ENCODE measurements at places on chromosomes 3 and 15.

DNA sequence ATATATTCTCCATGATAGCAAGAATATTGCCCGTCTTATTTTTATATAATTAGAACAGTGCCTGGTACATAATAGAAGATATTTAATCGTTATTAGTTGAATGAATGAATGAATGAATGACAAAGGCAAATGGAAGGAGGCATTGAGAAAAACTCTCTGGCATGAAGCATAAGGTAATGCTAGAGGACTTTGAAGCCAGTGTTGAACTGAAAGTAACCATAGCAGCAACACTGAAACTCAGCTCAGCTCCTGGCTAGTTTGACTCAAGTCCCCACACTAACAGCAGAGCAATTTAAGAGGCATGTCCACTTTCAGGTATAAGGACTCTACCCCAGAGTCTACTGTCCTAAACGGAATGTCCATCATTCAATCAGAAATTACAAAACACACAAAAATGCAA lies 227.0 kb downstream of the CPNE4 start:
- no peak for DNase-seq

DNA sequence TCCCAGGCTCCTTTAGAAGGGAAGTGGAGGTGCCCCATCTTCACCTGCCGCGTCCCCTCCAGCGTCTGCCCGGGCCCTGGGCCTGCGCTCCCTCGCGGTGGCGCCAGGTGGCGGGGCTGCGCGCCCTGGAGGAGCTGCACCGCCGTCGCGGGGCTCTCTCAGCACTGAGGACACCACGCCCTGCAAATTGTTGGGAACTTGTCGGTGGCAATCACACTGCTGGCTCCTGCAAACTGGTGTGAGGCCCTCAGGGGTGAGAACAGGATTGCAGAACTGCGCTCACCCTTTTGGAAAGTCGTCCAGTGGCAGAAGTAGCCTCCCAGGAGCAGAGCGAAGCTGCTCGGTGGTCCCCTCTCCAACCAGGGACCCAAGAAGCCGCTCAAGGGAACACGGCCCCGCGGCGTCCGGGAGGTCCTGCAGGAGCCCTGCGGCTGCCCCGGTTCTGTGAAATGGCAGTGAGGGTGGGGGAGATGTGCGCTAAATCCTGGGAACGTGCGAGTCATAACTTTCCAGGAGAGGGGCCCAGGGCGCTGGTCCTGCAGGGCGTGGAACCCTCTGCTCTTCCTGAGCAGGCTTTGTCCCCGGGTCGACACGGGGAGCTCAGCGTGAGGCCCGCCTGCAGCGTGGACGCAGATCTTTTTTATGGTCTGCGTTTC lies 995 bp upstream of the LRRK1 start:
- DNase-seq = peak; percentile 27

- no peak for DNase-seq
Measured at GRCh38 chr15:35078221-35078915, 6.7 kb downstream of the NANOGP8 start.

- no peak for DNase-seq
Measured at GRCh38 chr3:414063-414462, 217.5 kb downstream of the CHL1 start.

GRCh38 chr15:38320866-38321265 lies 68.2 kb downstream of the SPRED1 start:
- no peak for DNase-seq

DNA sequence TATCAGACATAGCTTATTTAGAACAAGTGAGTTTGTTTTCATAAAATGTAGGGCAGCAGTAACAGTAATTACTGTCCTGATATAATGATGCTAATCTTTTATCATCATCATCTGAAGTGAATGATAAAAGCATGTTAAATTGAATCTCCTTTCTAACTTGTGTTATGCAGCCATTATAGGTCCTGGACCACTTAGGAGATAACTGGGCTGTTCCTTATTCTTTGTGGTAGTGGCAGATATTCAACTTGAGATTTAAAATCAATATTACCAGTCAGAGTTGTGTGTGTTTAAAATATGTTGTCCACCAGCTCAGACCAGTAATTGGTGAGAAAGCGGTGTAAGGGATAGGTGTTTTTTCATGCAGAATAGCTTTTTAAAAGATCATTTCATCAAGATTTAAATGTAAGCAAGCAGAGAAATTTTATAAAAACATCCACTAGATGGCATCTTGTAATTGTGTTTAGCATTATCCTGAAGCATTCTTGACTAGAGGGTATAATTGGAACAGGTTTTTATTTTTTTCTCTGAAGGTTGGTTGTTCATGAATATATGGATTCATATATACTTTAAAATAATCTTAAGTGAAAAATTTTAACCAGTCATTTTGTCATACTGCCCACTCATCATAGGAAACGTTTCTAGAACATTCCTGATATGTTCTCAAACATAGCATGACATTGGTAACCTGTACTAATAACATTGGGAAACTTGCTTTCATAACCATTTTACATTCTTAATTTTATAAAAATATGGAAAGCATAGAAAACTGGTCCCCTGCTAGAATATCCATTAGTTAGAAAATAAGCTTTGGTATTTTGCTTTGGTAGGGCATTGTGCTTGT lies 153.9 kb downstream of the BBX start:
- no peak for DNase-seq

GRCh38 chr3:38019658-38020341 lies 9.6 kb downstream of the PLCD1 start:
- DNase-seq = no peak

DNA sequence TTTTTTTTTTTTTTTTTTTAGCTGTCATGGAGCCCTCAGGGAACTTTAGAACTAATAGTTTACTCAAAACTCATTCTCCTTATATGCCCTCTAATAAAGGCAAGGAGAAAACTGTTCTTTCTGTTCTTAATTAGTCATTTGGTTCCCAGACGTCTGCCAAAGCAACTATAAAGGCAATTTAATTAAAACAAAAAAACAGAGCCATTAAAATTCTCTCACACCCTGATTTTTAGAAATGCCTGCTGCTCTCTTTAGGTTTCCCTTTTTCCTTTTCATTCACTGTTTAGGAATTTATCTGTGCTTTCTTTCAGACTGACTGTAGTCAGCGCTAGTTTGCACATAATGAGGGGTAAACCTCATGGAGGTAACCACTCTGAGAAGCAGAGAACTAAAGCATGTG lies 463.6 kb upstream of the THRB start:
- no peak for DNase-seq

- no peak for DNase-seq
Measured at GRCh38 chr15:78603467-78603866, 17.3 kb downstream of the CHRNA3 start.

DNA sequence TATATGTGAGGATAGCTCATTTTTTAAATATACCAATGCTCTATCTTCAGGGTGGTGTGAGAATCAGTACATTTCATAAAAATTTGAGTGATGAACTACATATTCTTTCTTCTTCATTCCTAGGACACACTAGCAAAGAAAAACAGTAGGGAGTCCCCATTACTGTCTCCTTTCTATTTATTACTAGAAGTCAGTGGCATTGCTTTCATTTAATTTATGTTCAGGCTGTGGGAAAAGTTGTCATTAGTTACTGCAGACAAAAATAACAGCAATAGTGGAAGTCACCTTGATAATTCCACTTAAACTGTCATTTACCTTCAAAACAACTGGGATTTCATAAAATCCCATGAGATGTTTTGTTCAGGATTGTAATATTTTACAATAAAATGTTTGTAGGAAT lies 446.4 kb downstream of the GBE1 start:
- no peak for DNase-seq

DNA sequence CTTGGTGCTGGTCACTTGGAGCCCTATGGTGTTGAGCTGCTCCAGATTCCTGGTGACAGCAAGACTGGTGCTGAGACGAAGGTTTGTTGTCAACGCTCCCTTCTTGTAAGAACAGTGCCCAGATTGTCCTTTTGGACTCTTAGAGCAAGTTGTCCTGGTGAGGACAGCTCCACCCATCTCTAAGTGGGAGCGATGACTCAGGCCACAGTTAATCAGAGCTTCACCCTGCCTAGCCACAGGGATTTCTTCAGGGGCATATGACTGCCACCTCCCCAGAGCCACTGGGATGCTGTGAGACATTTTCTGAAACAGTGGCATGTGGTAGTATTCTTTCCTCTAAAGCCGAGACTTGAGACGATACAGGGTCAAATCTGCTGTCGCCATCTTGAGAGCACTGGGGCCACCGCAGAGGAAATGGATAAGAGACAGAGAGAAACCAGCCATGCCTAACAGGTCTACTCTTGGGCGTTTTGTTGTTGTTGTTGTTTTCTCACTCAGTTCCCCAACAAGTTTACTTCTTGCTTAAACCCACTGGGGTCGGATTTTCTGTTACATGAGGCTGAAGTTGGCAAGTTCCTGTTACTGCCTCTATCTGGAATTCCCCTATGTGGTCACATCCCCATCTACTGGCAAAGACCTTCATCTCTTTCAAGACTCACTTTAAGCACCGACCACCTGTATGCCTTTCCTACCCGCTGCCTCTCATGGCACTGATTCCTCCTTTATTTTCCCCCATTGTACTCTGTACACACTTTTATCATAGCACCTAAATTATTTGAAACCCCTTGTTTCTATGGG lies 16.0 kb upstream of the PCOLCE2 start:
- no peak for DNase-seq

DNA sequence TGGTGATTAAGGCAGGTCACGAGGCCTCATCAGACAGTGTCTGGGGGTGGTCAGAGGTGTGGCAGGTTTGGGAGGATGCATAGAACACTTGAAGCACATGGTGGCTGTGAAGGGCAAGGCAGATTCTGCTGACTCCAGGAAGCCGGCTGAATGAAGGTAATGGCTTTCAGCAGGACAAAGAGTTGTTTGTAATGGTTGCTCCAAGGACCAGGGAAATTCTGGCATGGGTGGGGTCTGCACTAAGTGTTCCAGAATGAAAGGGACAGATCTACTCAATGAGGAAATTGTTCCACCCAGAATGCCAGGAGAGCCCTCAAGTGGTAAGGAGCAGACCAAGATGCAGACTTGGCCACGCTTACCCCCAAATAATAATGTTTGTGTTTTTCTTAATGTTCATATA lies 70.7 kb upstream of the ACAD9 start:
- DNase-seq = no peak

DNA sequence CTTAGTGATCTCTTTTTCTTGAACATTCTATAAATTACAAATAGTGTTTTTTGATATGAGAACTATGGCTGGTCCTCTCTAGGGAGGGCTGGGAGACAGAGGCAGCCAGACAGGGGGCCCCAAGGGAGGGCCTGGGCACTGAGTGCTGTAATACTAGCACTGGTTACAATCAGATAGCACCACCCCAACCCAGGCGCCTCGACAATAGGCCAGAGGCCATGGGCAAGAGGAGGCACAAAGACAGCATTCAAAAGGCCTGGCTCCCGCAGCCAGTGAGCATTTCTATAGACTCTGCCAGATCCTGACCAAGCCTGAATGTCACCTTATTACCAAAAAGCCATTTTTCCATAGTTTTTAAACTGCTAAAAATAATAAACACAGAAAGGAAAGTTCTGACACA lies 158.5 kb downstream of the THRB start:
- DNase-seq = no peak

DNA sequence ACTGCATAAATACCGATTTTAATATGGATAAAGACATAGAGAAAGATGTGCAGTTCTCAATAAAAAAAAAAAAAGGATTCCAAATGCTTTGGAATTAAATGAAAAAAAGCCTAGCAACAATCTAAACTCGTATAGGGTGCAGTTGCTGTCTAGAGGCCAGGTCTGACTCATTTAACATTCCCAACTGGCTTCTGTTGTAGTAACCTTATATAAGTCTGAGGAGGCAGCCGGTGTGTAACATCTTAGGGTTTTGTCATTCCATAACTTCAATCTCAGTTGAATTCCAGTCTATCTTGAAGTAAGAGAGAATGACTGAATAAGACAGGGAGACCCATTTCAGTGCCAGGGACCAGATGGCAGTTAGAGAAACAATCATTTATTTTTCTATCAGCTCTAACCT lies 6.5 kb downstream of the PDCD10 start:
- peak; percentile 39 for DNase-seq
